ENCODE measurements at places on chromosomes 12 and 14.

GRCh38 chr12:99195474-99195873, 452.1 kb upstream of the GARIN6 start:
- DNase-seq = no peak

- DNase-seq = no peak
Measured at GRCh38 chr12:148676-149416, 65.1 kb downstream of the SLC6A12 start.

- no peak for DNase-seq
Measured at GRCh38 chr12:10067942-10068341, 30.8 kb downstream of the CLEC1A start.

DNA sequence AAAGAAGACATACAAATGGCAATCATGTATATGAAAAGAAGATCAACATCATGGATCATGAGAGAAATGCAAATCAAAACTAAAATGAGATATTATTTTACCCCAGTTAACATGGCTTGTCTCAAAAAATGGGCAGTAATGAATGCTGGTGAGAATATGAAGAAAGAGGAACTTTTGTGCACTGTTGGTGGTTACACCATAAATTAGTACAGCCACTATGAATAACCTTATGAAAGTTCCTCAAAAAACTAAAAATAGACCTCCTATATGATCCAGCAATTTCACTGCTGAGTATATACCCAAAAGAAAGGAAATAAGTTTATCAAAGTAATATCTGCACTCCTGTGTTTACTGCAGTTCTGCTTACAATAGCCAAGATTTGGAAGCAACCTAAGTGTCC, 151.7 kb downstream of the PDZRN4 start:
- DNase-seq = no peak

DNA sequence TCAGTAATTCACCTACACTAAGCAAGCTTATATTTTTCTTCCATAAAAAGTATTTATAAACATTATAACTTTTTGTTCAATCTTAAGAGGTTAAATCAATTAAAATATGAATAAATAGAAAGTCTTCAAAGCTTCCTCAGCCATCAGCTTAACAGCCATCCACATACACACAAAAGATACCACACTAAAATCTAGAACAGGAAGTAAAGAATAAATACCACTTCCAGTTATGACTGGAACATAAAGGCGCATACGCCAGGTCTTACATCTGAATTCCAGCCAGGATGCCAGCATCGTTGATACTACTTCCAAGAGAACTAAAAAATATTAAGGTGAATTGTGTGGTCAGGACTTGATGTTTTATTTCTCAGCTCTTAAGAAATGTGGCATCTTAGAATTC, 17.0 kb downstream of the SIX1 start:
- DNase-seq = no peak

GRCh38 chr12:94074216-94074979, 74.0 kb upstream of the PLXNC1 start:
- no peak for DNase-seq

DNA sequence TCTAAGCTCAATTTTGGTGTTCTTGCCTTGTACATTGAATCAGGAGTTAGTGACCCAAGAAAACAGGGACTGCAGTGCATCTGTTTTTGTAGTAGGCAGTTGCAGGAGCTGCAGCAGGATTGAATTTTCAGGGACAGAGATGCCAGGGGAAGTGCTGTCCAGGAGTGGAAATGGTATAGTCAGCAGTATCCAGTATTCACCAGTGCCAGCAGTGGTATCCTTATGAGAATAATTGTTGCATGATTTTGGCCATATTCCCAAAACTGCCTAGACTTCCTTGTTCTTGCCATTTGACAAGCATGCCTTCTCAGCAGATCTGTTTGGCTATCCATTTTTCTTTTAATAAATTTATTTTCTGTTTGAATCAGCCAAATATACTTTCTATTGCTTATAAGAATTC, 18.6 kb upstream of the ABCD2 start:
- DNase-seq = no peak

All from omental fat pad (tissue), 4 donors.